ENCODE measurements at places on chromosomes 12 and 14. TPM values are rescaled to one million over a fixed set of nuclear protein-coding genes. Genes with fewer than 3 reads are reported as not detected.

Gene ZDHHC17
- 20.1 TPM for total RNA-seq

Gene VWF
- 0.70 TPM for total RNA-seq

Gene SLC39A2
- total RNA-seq: 4.5 TPM

Gene RAD51B
- total RNA-seq: 23.6 TPM

Gene SLC5A8
- 1.0 TPM for total RNA-seq

Gene GYS2
- total RNA-seq: not detected

Gene SYCP3
- total RNA-seq: not detected

Gene CPNE6
- total RNA-seq: not detected

Gene KRR1
- total RNA-seq: 66.9 TPM

Gene SPTB
- total RNA-seq: 5.0 TPM

GRCh38 chr12:120538281-120539156, 4.4 kb downstream of the RNF10 start:
- peaks cover 12% of the 10 kb centered on the region for H3K36me3 ChIP-seq
- peak overlapping the region; percentile 46 for H3K27ac ChIP-seq
- H3K27me3 ChIP-seq: no peaks in the 10 kb centered on the region
- H3K4me1 ChIP-seq: peaks cover 35% of the 10 kb centered on the region

GRCh38 chr12:49232940-49233841, 31.7 kb upstream of the TUBA1C start:
- peak overlapping the region; percentile 91 for H3K4me3 ChIP-seq
- DNase-seq: peak; percentile 74
- no peaks in the 10 kb centered on the region for H3K27me3 ChIP-seq
- peaks cover 34% of the 10 kb centered on the region for H3K4me1 ChIP-seq
- H3K36me3 ChIP-seq: no peaks in the 10 kb centered on the region

DNA sequence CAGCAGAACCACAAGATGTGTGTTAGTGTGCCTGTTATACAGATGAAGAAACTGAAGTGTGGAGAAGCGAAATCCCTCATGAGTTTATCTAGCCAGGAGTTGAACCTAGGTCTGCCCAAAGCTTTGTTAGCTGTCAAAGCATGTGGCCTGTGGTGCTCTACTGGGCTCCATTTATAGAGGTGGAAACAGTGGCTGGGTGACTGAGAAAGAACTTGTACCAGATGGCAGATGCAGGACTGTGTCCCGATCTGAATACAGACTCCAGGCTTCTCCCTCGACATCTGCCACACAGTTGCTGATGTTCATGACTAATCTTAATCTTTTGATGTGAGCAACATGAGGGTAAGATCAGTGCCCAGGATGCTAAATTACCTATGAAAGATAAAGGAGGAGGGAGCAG, 89.1 kb downstream of the C12orf75 start:
- H3K36me3 ChIP-seq: no peaks in the 10 kb centered on the region
- no peak for DNase-seq
- peaks cover 9% of the 10 kb centered on the region for H3K4me1 ChIP-seq
- peaks cover 4% of the 10 kb centered on the region for H3K27me3 ChIP-seq
- no peak overlapping the region for H3K4me3 ChIP-seq
- no peak overlapping the region for H3K27ac ChIP-seq

DNA sequence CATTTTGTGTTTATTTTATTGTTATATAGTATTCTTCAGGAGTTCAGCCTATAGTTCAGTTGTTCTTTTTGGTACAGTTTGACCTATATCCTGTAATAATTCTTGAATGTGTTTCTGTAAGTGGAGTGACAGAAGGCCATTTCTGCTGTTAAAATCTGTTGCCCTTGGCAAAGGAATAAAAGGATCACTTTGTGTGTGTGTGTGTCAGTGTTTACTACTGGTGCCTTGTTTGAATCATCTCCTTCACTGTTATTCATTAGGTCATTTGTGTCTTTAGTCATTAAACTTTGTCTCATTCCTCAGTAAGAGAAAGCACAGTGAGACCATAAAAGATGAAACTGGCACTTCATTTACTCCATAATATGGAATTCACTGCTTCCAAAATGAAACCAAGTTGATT, 130.7 kb downstream of the TMTC2 start:
- no peaks in the 10 kb centered on the region for H3K4me1 ChIP-seq
- H3K27ac ChIP-seq: no peak overlapping the region
- peaks cover 26% of the 10 kb centered on the region for H3K36me3 ChIP-seq
- H3K4me3 ChIP-seq: no peak overlapping the region
- DNase-seq: no peak

DNA sequence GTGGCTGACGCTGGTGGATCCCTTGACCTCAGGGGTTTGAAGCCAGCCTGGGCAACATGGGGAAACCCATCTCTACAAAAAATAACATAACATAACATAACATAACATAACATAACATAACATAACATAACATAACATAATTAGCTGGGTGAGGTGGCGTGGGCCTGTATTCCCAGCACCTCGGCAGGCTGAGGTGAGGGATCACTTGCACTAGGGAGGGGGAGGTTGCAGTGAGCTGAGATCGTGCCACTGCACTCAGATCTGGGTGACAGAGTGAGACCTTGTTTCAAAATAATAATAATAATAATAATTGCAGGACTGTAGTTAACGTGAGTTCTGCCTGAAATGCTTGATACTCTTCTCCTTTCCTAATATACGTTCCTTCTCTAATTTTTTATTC, 1.3 kb downstream of the MAGOHB start:
- H3K4me3 ChIP-seq: peak overlapping the region; percentile 100
- no peak for DNase-seq
- peaks cover 38% of the 10 kb centered on the region for H3K36me3 ChIP-seq
- H3K27me3 ChIP-seq: peaks cover 5% of the 10 kb centered on the region

DNA sequence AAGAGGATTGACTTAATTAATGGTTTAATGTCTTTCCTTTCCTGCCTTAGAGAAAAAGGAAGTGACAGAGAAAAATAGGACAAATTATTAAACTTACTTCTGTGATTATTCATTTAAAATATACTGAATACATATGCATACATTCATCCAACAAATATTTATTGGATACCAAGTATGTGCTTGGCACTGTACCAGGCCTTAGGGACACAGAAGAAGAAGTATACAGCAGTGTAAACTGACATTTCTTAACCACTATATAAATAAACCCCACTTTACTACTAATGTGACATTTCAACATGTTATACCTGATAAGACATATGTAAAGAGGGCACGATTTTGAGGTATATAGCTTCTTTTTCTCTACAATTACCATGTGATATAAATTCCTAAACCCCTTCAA, 53.6 kb downstream of the ERO1A start:
- no peak for DNase-seq
- peaks cover 20% of the 10 kb centered on the region for H3K36me3 ChIP-seq
- H3K27ac ChIP-seq: no peak overlapping the region
- H3K4me1 ChIP-seq: no peaks in the 10 kb centered on the region
- no peak overlapping the region for H3K4me3 ChIP-seq

- DNase-seq: no peak
- no peaks in the 10 kb centered on the region for H3K27me3 ChIP-seq
- peak overlapping the region; percentile 29 for H3K27ac ChIP-seq
Observed at GRCh38 chr14:91388551-91388975, 29.1 kb downstream of the CCDC88C start.

- DNase-seq: no peak
- H3K4me1 ChIP-seq: peaks cover 1% of the 10 kb centered on the region
- no peaks in the 10 kb centered on the region for H3K36me3 ChIP-seq
- no peaks in the 10 kb centered on the region for H3K27me3 ChIP-seq
Observed at GRCh38 chr14:47976139-47976538, 300.7 kb upstream of the MDGA2 start.

GRCh38 chr12:27463511-27464219, 17.1 kb downstream of the SMCO2 start:
- H3K27ac ChIP-seq: no peak overlapping the region
- no peak overlapping the region for H3K4me3 ChIP-seq
- no peak for DNase-seq
- peaks cover 5% of the 10 kb centered on the region for H3K36me3 ChIP-seq

GRCh38 chr12:128829861-128830504, 6.2 kb upstream of the SLC15A4 start:
- no peaks in the 10 kb centered on the region for H3K27me3 ChIP-seq
- H3K36me3 ChIP-seq: no peaks in the 10 kb centered on the region
- H3K27ac ChIP-seq: no peak overlapping the region
- peaks cover 6% of the 10 kb centered on the region for H3K4me1 ChIP-seq
- no peak for DNase-seq

DNA sequence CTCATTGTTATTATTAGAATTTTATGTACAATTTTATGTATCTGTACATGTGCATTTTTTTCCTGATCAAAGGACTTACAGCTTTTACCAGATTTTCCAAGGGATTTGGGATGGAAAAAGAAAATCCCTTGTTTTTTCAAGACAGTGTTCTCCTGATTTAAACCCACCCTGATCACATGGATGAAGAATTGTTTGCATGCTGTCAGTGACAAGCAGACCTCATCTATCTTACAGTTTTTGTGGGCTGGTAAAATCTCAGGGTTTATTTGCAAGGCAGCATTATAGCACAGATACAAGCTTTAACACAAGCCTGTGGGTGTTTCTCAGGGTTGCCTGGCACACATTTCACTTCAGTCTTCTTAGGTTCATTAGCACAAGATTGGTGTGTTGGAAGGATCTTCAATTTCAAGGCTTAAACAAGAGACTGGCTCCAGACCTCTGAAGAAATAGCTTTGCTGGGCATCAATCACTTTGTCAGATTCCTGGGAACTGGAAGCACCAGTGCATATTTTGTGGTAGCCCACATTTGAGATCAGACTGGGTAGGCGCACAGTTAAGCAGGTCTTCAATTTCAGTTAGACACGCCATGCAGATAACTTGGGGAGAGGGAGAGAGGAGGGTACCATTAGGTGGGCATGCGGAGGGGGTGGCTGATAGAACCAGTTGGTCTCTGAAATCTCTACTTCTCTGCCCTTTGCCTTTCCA, 118.0 kb downstream of the TBX5 start:
- no peaks in the 10 kb centered on the region for H3K36me3 ChIP-seq
- H3K27me3 ChIP-seq: peaks cover 8% of the 10 kb centered on the region
- H3K27ac ChIP-seq: no peak overlapping the region
- peaks cover 4% of the 10 kb centered on the region for H3K4me1 ChIP-seq

- peak overlapping the region; percentile 40 for H3K4me3 ChIP-seq
- peaks cover 25% of the 10 kb centered on the region for H3K4me1 ChIP-seq
- DNase-seq: no peak
Observed at GRCh38 chr14:62662811-62663455, 382.3 kb downstream of the KCNH5 start.

- no peak overlapping the region for H3K4me3 ChIP-seq
- peaks cover 16% of the 10 kb centered on the region for H3K4me1 ChIP-seq
- peaks cover 8% of the 10 kb centered on the region for H3K36me3 ChIP-seq
Observed at GRCh38 chr12:92784797-92785562, 82.2 kb downstream of the PLEKHG7 start.

DNA sequence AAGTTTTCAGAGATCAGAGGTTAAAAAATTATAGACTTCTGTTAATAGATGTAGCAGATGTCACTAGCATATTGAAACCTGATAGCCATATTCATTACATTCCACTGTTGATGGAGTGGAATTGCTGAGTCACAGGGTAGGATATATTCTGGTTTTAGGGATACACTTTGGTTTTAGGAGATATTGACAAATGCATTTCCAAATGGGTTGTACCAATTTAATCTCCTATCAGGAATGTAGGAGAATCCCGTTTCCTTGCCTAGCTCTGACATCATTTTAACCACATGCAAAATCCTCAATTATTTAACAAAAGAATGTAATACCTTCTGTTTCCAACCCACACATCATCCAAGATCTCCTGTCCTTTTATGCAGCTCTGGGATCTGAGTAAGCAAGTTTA, 30.7 kb upstream of the ESR2 start:
- no peaks in the 10 kb centered on the region for H3K27me3 ChIP-seq
- H3K4me1 ChIP-seq: peaks cover 5% of the 10 kb centered on the region
- no peak for DNase-seq
- no peaks in the 10 kb centered on the region for H3K36me3 ChIP-seq
- no peak overlapping the region for H3K4me3 ChIP-seq

DNA sequence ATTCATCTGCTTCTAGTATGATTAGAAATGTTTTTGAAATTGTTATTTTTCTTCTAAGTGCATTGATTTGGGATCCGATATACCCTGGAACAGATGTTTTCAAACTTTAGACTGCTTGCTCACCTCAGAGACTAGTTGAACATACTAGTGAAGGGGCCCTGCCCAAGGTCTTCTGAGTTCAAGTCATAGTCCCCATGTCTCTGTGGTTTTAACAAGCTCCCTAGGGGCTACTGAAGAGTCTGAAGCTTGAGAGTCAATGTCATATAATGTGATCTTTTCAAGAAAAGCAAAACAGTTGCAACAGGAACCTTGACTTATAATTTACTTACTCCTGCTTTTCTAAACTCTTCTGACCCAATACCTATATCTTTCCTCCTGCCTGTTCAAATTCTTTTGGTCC, 7.5 kb upstream of the UBE2N start:
- H3K4me3 ChIP-seq: no peak overlapping the region
- H3K27ac ChIP-seq: no peak overlapping the region
- H3K27me3 ChIP-seq: no peaks in the 10 kb centered on the region
- H3K36me3 ChIP-seq: no peaks in the 10 kb centered on the region
- H3K4me1 ChIP-seq: peaks cover 6% of the 10 kb centered on the region

DNA sequence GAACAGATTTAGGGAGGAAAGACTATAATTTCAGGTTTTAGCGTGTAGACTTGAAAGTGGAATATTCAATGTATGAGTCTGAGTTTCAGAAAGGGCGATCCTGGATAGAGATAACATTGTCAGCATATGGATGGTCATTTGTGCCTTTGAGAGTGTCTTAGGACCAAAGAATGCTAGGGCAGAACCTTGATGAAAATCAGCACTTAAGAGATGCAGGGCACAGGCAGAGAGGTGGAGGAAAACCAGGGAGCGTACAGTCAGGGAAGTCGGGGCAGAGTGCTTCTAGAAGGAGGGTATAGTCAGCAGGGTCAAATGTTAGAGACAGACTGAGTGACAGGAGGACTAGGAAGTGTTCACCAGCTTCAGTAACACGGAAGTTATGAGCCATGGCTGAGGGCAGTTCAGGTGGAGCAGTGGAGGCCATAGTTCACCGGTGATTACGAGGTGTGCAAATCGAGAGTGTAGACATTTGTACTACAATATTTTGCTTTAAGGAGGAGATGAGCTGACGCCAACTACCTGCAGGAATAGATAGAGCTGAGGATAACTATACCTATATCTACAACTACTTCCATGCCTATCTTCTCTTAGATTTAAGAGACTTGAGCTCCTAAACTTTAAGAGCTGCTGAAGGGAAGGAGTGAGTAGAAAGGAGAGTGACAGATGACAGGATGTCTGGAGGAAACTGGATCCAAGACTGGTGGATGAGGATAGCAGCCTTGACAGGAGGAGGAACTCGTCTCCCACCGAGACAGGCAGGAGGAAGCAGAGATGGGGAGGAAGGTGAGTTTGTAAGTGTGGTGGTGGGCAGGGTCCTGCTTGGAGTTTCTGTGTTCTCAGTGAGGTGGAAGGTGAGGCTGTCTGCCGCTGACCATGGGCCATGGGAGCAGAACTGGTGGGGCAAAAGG, 6.5 kb downstream of the CBLN3 start:
- no peaks in the 10 kb centered on the region for H3K36me3 ChIP-seq
- DNase-seq: no peak
- peaks cover 4% of the 10 kb centered on the region for H3K4me1 ChIP-seq
- H3K27me3 ChIP-seq: no peaks in the 10 kb centered on the region

DNA sequence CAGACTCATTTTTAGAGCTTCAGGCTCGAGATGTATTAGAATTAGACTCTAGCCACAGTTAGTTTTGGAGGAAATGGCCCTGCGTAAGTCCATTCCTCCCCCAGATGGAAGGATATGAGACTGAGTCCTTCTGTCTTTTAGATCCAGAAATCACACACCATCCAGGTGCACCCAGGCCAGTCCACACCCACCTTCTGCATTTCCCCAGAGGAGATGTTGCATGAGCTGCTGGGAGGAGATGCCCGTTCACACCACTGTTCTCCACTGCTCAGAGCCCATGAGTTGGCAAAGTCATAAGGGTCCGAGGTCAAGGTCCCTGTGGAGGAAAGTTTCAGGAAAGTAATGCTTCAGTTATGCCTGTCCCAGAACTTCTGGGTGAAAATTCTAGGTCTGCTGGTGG, 29.2 kb downstream of the VWF start:
- DNase-seq: no peak
- H3K27ac ChIP-seq: no peak overlapping the region
- H3K27me3 ChIP-seq: peaks cover 5% of the 10 kb centered on the region
- H3K4me1 ChIP-seq: no peaks in the 10 kb centered on the region

Measured in type B pancreatic cell (in vitro differentiated cells).